ENCODE measurements at places on chromosomes 13 and 19.
A peak's percentile ranks its signal among the peaks of the same experiment; 100 is the strongest.

DNA sequence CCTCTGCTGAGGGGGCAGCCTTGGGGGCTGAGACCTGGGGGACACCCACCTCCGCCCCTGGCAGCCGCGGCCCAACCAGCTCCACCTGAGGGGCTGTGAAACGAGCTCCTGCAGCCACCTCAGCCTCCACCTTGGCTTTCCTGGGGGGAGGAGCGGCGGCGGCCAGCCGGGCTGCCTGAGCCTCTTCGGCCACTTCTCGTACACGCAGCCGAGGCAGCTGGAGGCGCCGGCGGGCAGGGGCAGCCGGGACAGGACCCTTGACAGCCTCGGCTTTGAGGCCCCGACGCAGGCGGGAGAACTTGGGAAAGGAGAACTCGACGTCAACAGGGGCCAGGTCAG is 7.6 kb upstream of the HIPK4 start:
- no peak for DNase-seq

- no peak for DNase-seq
Measured at GRCh38 chr19:16901491-16902175, 12.8 kb downstream of the F2RL3 start.

DNA sequence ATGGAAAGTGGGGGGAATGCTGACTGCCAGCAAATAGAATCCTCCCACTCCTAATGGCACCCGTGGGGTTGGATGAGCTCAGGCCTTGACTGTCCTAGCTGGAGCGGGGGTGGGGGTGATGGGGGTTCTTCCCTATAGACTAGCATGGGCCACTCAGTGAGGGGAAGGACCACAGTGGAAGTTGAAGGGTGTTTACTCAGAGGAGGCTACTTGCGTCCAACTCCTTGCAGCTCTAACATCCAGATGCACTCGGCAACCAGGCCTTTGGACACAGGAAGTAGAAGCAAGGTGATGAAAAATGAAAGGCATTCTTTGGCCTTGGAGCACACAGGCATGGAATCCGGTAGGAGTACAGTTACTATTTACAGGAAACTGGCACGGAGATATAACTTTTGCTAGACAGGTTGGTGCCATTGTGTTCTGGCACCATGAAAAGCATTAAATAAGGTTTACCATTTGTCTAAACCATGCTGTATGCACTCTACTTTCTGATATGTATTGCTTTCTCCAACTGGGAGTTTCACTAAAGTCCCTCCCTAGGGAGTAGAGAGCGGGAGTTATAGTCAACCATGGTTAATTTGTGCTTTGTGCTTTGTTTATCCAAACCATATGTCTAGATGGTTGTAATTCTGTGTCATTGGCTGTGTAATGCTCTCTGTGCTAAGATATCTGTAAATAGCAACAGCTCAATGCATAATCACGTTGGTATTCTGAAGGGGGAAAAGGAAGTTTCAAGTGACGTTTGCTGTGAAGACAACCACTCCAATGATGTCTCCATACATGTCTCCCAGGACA is 125.3 kb downstream of the TSHZ3 start:
- DNase-seq, result no peak

- no peak for DNase-seq
Measured at GRCh38 chr19:50837300-50837699, 3.9 kb upstream of the KLK15 start.

DNA sequence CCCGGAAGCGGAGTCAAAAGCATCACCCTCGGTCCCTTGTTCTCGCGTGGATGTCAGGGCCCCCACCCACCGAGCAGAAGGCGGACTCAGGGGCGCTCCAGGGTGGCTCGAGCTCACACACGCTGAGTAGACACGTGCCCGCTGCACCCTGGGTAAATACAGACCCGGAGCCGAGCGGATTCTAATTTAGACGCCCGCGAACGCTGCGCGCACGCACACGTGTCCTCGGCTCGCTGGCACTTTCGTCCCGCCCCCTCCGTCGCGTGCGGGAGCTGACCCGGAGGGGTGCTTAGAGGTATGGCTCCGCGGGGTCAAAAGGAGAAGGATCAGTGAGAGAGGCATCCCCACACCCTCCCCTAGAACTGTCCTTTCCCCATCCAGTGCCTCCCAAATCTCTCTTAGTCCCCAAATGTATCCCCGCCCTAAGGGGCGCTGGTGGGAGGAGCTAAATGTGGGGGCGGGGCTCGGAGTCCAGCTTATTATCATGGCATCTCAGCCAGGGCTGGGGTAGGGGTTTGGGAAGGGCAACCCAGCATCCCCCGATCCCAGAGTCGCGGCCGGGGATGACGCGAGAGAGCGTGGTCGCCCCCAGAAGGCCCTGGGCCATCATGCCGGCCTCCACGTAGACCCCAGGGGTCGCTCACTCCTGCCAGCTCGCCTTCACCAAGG is 451 bp upstream of the ICAM5 start:
- DNase-seq, result peak; percentile 85

GRCh38 chr13:30810261-30810701 is 74.9 kb downstream of the ALOX5AP start:
- no peak for DNase-seq

DNA sequence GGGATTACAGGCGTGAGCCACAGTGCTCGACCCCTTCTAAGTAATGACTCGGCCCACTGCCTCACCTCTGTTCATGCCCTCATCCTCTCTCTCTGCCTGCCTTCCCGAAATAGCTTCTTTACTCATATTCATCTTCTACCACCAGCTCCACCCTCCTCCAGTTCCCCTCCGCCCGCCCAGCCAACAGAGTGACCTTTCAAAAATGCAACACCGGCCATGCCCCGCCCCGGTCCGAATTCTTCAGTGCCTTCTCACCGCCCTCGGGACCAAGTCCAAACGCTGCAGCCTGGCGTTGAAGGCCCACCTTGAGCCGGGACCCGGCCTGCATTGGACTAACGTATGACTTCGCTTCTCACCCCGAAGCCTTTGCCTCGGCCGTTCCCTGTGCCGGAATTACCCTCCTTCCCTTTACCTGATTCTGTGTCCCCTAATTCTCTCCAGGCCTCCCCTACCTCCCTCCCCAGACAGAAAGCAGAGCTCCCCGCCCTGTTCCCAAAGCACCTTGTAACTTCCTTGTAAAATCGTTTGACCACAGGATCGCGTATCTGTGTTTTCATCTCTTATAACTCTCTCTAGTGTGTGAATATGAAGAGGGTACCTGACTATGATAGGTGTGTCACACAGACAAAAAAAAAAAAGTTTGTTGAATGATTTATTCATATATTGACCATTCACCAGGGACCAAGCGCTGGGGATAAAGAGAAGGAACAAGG is 8.1 kb upstream of the MUC16 start:
- DNase-seq, result no peak

Data from H9 (cell line).